ENCODE measurements at places on chromosomes 4 and X.

DNA sequence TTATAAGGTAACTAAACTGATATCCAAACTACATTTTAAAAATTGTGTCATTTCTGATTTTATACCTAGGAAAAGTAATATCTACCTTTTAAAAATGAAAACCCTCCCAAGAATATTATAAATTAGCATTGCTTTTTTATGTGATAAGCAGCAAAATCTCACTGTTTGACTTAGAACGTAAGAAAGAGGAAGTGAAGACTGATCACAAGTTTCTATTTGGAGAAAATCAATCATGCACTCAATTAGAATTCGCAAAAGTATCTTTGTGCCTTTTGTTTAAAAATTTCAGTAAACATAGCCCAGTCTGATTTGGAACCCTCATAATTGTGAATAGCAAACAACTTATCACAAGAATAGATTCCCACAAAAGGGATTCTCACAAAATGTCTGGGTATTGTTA, 142.7 kb downstream of the TENM3 start:
- no peak for DNase-seq

GRCh38 chr4:1367936-1368289, 20.9 kb downstream of the UVSSA start:
- DNase-seq, result no peak

GRCh38 chr4:89100853-89101252, 10.5 kb upstream of the TIGD2 start:
- DNase-seq, result no peak

DNA sequence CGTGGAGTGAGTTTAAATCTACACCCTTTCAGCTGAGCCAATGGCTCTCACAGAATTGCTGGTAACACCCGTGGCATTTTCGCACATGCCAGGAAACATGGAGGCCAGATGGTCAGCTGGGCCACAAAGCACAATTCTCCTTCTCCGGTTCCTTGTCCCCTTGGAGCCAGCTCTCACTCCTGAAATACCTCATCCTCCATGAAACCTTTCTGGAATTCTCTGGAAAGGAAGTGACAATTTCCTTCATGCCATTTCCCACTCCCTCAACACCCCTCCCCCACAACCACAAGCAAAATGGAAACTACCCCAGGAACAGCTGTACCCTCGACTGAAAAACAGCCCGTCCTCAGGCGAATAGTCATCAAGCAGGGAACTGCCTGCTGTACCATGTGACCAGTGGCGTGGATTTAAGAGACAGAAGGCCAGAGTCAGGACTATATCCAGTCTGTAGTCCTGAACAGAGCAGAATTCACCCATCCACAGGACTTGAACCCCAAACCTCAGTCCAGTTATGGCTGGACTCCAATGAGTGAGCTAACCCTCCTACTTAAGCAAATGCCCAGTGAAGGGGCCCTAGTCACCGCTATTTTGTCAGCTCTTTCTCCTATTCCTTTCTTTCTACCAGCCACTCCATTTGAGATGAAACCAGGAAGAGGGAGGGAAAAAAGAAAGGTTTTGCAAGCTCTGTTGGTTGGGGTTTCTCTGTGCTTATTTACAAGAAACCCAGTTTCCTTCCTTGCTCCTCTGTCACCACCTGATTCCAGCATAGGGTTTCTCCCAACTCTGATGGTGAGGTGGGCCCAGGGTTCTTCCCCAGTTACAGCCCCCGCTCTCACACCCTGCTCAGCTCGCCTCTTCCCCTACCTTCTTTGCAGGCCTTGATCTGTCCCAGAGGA, 24.5 kb downstream of the ELF4 start:
- DNase-seq, result no peak

- no peak for DNase-seq
Observed at GRCh38 chr4:20395160-20395773, 143.6 kb downstream of the SLIT2 start.

GRCh38 chr4:27775156-27775555, 914.5 kb downstream of the STIM2 start:
- DNase-seq, result no peak

DNA sequence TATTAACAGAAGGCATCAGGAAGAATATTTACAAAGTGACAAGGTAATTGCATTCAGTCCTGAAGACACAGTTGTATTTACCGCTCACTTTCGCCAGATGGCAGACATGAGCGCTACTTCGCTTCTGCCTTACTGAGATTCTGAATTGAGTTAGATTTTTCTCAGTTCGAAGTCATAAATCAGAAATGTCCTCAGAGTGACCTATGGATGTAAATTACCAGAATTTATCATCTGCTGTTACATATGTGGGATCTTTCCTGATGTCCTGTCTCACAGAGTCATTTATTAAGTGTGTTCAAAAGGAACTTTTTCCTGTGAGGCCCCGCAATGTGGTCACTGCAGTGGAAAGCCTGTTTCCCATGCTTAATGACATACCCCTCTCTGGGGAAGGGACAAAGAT, 97.3 kb upstream of the DCLK2 start:
- DNase-seq, result peak; percentile 31

DNA sequence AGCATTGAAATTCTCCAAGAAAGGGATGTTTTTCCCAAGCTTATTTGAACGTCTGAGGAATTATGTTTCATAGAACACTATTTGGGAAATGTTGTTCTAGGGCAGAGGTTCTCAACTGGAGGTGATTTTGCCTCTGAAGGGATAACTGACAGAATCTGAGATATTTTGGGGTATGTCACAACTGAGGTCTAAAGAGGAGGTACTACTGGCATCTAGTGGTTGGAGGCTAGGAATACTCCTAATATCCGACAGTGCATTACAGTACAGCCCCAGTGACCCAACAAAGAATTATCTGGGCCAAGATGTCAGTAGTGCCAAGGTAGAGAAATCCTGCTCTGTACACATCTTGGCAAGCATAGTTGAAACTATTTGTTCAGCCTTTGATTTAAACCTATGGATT, 6.4 kb downstream of the HSPA4L start:
- DNase-seq, result no peak
